ENCODE measurements at places on chromosomes 6 and 20.

GRCh38 chr20:3115190-3116107, 30.9 kb upstream of the AVP start:
- DNase-seq: peak; percentile 74

- DNase-seq: no peak
Observed at GRCh38 chr6:71333697-71334096, 45.1 kb downstream of the OGFRL1 start.

- no peak for DNase-seq
Observed at GRCh38 chr6:39314273-39314795, at the start of gene KCNK17. TSS of gene KCNK17 (minus strand) at chr6:39314419. CDS start at chr6:39314320, 99 bp downstream.

- no peak for DNase-seq
Observed at GRCh38 chr6:73800997-73801396, 105.0 kb downstream of the CD109 start.

DNA sequence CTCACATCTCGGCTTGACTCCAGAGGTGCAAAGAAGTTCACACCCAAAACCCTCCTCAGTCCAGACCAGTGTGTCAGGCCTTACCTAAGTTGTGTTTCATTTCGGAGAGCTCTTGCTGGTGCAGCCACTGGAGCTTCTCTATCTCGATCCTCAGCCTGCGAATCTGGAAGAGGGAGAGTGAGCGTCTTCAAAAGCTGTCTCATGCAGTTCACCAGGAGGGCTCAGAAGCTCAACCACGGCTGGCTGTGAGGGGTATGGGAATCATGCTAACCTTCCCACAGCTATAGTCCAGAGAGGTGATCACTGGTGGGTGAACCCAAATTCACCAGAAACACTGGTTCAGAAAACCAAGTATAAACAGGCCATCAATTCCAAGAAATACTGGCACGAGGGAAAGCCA, 129.4 kb downstream of the ZMYND8 start:
- no peak for DNase-seq

- DNase-seq: no peak
Observed at GRCh38 chr20:46791722-46792416, 82.4 kb downstream of the SLC2A10 start.

GRCh38 chr20:7159903-7160302, 392.4 kb downstream of the BMP2 start:
- DNase-seq: no peak

DNA sequence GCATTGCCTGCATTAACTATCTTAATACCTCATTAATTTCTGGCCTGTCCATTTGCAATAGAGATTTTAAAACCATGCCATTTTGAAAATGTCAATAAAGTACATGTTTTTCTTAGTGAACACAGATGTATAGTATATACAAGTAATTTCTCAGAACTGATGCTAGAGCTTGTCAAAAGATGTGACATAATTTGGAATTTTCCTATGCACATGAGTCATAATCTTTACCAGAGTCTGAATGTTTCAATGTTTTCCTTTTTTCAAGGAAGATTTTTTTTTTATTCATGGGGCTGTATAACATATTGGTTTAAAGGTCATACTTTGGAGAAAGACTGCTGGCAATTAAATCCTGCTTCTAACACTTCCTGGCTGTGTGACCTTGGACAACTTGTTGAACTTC, 1347.5 kb upstream of the ADGRB3 start:
- DNase-seq: no peak

DNA sequence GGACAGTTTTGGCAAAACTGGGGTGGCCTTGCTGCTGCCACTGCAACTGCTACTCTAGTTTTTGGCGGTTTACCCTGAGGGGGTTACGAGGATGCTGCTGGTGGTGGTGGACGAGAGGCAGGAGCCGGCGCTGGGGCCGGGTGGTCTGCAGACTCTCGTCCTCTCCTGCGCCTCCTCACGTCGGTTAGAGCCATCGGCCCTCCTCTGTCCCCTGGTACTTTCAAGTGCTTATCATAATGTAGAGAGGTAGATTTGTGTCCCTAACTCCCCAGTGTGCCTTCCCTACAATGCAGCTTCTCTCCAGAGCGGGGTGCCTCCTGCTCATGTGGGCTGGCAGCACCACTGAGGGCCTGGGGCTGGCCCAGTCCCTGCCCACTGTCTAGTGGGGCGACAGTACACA, 25.9 kb downstream of the PNLDC1 start:
- DNase-seq: no peak

- DNase-seq: peak; percentile 55
Observed at GRCh38 chr6:116254297-116255056, 602 bp upstream of the TSPYL4 start.

- DNase-seq: no peak
Observed at GRCh38 chr6:106746652-106747051, 117.3 kb downstream of the QRSL1 start.

DNA sequence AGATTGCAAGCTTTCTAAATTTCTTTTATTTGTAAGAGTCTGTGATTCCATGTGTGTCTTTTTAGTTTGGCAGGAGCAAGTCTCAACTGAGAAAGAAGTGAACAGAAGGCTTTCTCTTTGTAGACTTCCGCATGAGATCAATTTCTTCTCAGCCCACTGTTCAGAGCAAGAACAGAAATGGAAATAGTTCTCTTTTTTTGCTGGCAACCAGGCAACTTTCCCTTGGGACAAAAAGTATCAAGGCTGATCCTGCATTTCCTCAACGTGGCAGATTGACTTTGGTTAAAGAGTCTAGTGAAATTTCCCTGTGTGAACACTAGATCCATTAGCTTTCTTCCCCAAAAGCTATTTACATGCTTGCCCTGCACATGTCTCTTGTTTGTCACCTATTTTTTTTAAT, 46.8 kb upstream of the JAG1 start:
- DNase-seq: no peak

DNA sequence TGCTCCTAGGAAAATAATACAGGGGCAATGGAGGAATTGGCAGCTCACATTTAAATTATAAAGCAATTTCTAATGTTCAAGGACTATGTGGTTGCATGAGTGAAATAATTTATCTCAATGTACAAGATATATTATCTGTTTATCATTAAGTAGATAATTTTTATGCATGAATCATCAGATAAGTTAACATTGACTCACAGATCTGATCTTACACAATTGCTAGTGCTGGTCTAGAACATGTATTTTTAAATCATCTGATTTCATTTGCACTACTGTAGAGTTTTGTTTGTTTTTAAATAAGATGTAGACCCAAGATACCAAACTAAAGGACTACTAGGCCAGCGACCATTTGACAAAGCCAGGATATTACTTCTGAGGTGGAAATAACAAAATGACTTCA, 199.2 kb downstream of the BMP2 start:
- no peak for DNase-seq

DNA sequence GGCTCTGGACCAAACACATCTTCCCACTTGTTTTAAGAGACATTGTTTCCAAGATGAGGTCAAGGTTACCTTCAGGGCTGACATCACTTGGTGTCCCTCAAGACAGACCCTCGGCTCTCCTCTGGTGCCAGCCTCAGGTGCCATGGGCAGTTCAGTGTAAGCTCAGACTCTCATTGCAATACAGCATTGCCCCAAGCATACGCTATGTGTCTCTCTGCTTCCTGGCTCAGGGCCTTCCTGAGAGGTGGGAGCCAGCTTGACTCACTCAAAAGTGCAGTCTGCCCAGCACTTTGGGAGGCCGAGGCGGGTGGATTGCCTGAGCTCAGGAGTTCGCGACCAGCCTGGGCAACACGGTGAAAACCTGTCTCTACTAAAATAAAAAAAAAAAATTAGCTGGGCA, 51.7 kb downstream of the SLC24A3 start:
- DNase-seq: no peak

DNA sequence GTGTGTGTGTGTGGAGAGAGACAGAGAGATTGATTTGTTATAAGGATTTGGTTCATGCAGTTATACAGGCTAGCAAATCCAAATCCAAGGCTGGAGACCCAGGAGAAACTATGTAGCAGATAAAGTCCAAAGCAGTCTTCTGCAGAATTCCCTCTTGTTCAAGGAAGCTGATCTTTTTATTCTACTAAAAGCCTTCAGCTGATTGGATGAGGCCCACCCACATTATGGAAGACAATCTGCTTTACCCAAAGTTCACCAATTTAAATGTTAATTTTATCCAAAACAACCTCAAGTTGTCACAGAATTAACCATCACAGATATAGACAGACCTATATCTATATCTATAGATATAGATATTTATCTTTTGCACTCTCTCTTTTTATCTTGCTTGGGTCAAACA, 67.0 kb downstream of the TPBG start:
- DNase-seq: no peak

GRCh38 chr6:54525731-54526130, 217.5 kb downstream of the TINAG start:
- no peak for DNase-seq

- DNase-seq: no peak
Observed at GRCh38 chr20:2210646-2211552, 84.9 kb upstream of the TGM3 start.

DNA sequence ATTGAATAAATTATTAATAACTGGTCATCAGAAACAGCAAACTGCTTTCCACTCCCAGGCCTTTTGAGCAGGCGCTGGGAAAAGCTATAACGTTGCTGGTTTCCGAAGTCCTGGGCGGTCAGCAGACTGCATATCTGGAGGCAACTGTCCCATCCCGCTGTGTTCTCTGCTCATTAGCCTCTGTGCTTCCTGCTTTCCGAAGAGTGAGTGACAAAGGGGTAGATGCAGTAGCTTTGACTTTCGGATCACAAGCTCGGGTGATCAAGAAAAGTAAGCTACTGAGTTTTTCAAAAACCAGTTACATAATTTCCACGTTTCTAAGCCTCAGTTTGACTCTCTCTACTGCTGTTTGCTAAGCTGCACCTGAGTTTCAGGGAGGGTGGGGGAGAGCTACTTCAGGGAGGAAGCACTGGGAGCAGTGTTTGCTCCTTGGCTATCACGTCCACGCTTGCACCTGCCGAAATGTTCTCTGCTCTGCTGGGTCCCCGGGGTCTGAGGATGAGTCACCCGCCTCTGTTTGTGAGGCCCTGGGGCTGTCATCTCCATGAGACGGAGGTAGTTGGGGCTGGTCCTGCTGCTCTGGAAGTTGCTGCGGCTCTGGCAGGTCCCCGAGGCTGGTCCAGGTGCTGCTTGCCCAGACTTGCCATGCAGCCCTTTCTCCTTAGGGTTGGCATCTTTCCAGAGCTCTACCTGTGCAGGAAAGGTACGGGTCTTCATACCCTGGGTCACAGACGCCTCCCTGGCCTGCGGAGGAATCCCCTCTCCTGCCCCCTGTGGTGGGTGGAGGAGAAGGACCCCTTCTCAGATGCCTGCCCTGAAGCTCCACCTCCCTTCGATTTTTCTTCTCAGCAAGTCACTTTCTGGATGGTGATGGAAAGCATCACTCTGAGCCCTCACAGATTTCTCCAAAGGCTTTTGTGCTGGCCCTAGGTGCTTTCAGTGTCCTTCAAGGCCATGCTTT, 220.0 kb downstream of the QKI start:
- DNase-seq: no peak

DNA sequence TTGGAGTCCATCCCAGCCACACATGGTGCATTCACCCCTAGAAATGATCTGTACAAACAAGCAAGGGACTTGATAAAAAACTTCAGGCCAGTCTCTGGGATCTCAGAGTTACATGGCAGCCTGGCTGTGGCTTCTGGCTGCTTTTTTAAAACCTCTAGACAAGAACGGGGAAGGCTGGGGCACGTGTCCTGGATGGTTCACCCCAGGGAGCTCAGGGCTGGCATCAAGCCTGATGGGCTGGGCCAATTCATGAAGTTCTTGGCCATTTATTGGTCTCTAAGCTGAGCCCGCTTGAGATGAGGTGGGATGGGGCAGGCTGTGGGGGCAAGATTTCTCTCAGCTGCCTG, 10.4 kb upstream of the ZFAND3 start:
- DNase-seq: peak; percentile 17

- DNase-seq: no peak
Observed at GRCh38 chr20:59300333-59301081, at the start of gene EDN3. TSS of gene EDN3 (plus strand) at chr20:59300611. CDS start at chr20:59300813, 202 bp downstream.

- no peak for DNase-seq
Observed at GRCh38 chr6:97411610-97412009, 128.6 kb upstream of the MMS22L start.

GRCh38 chr20:44695674-44696300, 19.4 kb upstream of the CCN5 start:
- no peak for DNase-seq

- no peak for DNase-seq
Observed at GRCh38 chr6:29864037-29864810, 36.6 kb downstream of the HLA-G start.

GRCh38 chr6:160930547-160931377, 60.8 kb upstream of the MAP3K4 start:
- peak; percentile 90 for DNase-seq

- peak; percentile 33 for DNase-seq
Observed at GRCh38 chr6:101668496-101669030, 275.1 kb downstream of the GRIK2 start.

DNA sequence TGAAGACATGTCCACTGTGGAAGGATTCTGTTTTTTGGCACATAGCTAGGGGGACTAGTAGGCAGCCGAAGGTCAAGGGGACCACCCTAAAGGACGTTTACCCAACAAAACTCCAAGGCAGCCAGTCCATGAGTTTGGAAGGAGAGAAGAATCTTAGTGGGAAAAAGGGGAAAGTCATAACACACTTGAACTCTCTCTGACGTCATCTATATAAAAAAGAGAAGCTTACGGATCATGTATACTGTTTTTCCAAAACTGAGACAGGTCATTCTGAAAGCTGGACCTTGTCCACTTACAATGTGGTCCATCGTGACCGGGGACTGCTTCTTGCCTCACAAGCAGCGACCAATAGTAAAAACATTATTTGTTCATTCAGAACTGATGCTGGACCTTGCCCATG, 95.5 kb downstream of the MBOAT1 start:
- no peak for DNase-seq

DNA sequence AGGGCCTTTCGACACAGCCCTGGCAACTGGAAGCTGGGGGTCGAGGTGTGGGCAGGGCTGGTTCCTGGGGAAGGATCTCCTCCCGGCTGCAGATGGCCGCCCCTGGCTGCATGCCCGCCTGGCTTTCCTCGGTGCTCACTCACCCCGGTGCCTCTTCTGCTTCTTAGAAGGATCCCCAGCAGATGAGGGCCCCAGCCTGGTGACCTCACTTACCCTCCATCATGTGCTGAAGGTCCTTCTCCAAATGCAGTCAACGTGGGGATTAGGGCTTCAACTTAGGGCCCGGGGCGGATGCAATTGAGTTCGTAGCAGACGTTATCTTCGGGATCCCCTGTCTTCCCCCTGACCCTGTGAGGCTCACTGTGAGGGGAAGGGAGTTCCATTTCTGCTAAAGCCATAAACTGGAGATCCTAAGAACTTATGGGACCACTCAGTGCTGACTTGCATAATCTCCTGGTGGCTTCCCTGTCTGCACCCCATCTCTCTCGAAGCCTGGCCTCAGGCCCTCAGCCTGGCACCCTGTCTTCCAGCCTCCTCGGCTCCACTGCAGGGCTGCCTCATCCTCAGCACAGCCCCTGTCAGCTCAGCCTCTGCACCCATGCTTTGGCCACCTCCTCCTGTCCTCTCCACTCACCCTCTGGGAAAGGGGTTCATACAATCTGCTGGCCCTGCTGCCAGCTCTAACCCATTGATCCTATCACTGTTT, 92.6 kb downstream of the THBS2 start:
- no peak for DNase-seq

GRCh38 chr6:50096296-50096695, 46.6 kb upstream of the DEFB112 start:
- DNase-seq: no peak

All from brain (organoid and tissue), 16 donors.